ENCODE measurements at places on chromosomes 5 and 9.

GRCh38 chr9:94944626-94945025 lies 218.1 kb downstream of the AOPEP start:
- DNase-seq: no peak

DNA sequence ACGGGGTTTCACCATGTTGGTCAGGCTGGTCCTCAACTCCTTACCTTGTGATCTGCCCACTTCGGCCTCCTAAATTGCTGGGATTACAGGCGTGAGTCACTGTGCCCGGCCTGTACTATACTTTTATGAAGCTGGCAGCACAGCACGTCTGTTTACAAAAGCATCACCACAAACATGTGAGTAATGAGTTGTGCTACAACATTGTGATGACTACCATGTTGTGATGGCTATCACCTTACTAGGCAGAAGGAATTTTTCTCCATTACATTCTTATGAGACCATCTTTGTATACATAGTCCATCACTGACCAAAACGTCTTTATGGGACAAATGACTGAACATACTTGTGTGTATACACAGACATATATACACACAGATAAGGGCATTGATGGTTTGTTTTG lies 1019.0 kb downstream of the CDH18 start:
- DNase-seq: no peak

GRCh38 chr5:65262649-65263059 lies 219.1 kb downstream of the ADAMTS6 start:
- no peak for DNase-seq

DNA sequence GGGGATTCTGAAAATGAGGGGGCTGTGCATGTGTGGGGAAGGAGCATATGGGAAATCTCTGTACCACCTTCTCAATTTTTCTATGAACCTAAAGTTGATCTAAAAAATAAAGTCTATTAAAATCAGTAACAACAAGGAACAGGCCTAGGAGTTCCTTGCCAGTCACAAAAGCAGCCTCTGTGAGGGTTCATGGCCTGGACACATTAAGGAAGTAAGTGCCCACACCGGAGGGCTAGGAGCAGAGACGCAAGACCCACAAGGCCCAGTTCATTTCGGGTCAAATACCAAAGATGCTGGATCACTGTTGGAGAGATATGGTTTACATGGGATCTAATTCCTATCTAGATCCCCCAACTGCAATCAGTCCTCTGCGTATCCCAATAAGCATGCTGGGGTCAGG lies 88.4 kb downstream of the SEMA4D start:
- DNase-seq: no peak

- peak; percentile 58 for DNase-seq
Observed at GRCh38 chr5:171484460-171484899, 65.0 kb downstream of the FGF18 start.

GRCh38 chr9:99075246-99075912 lies 29.5 kb upstream of the TGFBR1 start:
- DNase-seq: no peak

- DNase-seq: no peak
Observed at GRCh38 chr9:36316611-36317317, 58.5 kb upstream of the GNE start.

- no peak for DNase-seq
Observed at GRCh38 chr9:114774524-114774923, 31.3 kb downstream of the TNFSF15 start.

DNA sequence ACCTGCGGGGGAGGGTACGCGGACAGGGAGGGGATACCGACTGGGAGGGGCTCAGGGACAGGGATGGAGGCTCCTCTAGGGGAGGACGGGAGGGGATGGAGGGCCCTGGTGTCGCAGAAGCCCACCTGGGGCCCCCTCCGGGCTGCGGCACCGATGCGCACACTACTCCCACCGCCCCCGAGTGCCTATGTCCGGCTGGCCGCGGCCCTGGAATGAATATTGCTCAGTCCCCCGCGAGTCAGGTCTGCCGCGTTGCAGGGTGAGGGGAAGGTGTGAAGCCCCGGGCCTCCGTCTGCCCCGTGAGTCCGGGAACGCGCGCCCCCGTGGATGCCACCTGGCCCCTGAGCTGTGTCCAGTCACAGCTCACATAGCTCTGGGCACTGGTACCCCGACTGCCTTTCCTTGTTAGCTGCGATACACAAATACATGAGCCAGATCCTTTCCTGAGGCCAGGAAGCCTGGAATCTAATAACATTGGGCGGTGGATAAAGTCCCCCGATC lies 44.5 kb upstream of the PRSS3 start:
- DNase-seq: no peak

- no peak for DNase-seq
Observed at GRCh38 chr5:17436350-17436749, 61.7 kb upstream of the TAF11L2 start.

DNA sequence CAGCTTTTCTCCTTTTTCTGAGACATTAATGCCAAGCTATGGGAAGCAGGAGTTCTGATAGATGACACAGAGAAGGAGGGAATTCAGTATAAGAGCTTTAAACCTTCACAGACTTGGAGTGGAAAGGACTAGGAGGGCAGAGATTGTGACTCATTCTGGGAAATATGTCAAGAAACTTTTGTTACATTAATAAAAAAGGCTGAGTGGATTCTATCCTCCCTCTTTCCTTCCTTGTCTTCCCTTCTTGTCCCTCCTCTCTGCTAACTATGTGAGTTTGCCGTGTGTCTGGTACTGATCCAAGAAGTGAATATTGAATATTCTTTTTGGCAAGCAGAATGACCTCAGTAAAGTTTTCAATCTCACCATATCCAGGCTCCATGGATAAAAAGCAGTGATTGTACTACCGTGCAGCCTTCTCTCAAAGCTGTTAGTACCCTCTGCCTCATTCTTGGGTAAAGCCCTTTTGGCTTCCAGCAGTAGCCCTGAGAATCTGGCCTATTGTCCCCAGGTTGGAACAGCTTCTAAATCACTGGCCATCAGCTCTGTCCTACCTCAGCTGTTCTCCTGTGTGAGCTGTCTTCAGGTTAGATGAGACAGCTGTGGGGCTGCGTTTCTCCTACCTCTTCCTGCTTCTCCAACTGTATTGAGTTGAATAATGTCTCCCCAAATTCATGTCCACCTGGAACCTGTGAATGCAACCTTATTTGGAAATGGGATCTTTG lies 73.9 kb downstream of the ATG10 start:
- DNase-seq: no peak

DNA sequence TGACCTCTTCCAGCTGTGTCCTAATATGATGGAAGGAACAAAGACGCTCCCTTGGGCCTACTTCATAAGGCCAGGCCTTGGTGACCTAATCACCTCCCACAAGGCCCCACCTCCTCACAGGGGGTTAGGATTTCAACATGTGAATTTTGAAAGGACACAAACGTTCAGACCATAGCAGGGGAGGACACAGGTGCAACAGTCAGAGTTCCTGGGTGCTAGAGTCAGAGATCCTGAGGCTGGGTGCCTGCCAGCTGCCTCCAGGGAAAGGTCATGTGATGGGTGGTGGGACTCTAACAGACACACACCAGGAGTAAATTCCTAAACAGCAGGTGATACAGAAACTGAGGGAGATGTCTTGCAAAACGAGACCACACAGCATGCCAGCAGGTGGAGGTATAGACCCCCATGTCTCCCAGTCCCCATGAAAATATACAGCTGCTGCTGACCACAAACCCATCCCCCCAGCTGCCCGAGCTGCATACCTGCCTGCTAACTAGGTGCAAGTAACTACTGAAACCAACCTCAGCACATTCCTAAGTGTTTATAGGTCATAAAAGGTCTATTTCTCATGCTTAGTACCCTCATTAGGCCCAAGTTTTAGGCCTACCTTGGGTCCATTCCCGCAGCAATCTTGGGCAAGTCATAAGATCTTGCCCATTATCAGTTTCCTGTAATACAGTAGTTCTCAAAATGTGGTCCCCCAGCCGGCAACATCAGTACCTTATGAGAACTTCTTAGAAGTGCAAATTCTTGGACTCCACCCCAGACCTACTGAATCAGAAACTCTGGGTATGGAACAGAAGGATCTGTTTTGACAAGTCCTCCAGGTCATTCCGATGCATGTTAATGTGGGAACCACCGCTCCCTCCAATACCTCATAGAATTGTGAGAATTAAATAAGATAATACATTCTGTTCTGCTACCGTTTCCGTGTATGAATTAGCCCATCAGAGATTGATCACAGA lies 245.3 kb downstream of the ENC1 start:
- DNase-seq: no peak

- no peak for DNase-seq
Observed at GRCh38 chr9:79564105-79564504, 7.7 kb upstream of the TLE4 start.

GRCh38 chr9:75083188-75083970 lies 4.6 kb downstream of the NMRK1 start:
- no peak for DNase-seq

- no peak for DNase-seq
Observed at GRCh38 chr5:66633754-66634153, 37.6 kb downstream of the MAST4 start.

DNA sequence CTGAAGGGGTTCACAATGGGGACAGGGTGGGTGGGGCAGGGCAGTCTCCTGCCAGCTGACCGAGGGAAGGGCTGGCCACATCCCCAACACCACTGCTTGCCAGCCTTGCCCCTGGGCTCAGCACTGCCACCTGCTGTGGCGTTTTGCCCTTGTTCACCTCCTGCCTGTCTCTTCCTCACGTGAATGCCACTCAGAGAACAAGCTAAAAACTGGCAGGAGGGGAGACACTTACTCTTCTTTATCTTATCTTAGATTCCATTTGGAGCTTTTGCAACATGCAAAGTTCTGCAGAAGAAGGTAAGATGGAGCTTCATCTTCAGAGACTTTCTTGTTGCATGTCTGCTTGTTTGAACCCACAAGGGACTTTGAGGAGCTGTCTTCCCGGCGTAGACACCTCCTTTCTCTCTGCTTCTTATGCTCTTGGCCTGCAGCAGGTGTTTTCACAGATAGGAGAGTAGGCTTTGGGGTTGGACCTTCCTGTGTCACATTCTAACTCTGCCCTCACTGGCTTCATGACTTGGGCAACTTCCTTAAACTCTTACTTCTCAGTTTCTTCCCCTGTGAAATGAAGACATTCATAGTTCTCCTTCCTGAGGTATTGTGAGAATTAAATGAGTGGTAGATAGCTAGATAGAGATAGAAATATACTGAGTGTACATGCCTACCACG lies 4.1 kb downstream of the LRSAM1 start:
- no peak for DNase-seq

- DNase-seq: no peak
Observed at GRCh38 chr9:128080206-128080605, 12.2 kb downstream of the SLC25A25 start.

GRCh38 chr9:133709015-133709611 lies 29.0 kb downstream of the SARDH start:
- peak; percentile 17 for DNase-seq

DNA sequence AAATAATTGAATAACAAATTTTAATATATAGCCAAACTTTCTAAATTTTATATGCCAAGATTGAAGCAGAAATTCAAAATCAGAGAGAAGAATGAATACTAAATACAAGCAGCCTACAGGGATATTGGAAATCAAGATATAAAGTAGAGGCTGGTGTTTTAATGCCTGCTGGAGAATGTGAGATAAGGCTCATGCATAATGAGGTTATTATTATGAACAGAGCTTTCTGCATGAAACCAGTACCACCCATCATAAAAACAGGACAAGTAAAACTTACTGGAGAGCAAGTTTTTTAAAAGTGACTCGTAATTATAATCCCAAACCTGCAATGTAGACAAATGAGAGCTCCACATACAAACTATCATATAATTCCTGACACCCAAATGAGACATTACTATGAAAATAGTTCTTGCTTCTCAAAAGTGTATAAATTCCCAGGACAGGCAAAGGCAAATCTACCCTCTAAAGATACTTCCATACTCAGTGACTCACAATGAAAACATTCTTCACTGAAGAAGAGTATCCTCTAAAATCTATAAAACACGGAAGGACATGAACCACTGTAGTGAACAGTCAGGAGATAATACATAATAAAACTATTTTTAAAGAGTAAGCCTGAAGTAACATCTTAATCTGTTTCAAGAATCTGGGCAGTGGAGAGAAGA lies 532.0 kb upstream of the GRAMD2B start:
- no peak for DNase-seq

DNA sequence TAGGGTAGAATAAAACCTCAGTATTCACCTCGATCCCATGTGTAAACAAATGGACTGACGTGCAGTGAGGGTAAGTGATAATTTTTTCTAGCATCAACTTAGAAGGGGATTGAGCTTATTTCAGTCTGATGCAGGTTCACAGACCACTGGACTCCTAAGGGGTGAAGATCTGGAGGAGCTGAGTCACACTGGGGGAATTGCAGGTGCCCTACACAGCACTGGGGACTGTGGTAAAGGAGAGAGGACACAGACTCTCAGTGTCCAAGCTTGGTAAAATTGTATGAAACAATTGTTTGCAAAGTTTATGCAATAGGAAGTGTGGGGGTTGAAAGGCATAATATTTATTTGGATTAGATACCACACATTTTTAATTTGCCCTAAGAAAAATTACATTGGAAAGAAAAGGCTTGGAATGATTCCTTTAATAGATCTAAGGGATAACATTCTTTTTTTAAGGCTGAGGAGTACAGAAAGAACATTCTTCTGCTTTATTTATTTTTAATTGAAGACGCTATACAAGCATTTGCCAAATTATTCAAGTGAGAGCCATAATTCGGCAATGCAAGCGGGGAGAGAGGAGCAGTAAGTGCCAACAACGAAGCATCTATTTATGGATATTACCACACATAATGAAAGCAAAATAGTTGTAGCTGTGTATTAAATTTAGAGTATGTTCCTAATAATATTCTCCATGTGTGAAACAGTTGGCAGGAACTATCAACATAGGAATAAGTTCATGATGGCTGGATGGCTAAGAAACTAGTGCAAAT lies 766.9 kb upstream of the ADAMTS16 start:
- DNase-seq: no peak

DNA sequence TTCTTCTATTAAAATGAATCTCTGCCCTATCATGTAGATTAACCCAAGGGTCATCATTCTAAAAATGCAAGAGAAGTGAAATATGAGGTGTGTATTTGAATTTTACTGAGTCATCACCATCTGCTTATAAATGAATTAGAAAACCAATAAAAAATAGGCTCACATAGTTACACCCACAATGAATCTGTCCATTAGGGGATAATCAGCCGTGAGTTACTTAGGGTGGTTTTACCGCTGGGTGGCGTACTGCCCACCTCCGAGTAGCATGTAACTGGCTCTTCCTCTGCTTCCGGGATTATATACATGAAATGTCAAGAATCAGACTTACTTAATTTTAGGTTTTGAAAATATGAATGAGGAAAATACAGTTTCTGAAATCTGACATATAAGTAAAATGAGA lies 332.9 kb upstream of the CCNG1 start:
- DNase-seq: no peak
